Psoas muscle (tissue), 8 donors: ENCODE measurements at places on chromosomes 7 and 10.
A peak's percentile ranks its signal among the peaks of the same experiment; 100 is the strongest.

DNA sequence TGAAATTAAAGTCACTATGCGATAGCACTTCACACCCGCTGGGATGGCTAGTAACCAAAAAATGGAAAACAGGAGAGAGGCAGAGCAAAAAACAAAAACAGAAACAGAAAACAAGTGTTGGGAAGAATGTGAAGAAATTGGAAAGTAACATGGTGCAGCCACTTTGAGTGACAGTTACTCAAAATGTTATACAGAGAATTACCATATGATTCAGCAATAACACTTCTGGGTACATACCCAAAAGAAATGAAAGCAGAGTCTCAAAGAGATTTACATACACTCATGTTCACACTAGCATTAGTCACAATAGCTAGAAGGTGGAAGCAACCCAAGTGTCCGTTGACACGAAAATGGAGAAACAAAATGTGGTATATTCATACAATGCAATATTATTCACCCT lies 88.6 kb upstream of the KCNIP2 start:
- DNase-seq: no peak

DNA sequence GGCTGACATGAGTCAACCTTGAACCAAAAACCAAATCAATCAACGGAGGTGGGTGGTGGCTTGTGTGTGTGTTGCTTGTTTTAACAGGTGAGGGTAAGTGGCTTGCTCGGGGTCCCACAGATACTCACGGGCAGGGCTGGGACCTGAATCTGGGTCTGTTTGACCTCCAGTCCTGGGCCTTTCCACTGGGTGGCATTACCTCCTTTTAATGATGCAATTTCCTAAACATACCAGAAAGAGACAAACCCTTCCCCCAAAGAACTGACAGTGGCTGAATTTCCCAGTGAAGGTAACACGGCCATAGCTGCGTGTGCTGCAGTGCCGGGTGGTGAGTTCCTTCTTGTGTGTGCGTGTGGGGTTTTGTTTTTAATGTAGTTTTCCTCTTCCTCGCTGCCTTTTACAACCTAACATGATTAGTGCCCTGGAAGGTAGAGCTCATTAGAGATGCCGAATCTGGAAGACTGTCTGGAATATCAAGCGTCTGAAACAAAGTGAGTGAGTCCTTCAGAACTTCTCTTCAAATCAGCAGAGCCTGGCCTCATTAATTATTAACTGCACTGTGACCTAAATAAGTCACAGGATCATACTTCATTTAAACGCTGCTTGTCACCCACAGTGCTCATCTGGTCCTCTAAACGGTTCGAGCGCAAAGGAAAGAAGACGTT lies 166.1 kb upstream of the TCERG1L start:
- no peak for DNase-seq

DNA sequence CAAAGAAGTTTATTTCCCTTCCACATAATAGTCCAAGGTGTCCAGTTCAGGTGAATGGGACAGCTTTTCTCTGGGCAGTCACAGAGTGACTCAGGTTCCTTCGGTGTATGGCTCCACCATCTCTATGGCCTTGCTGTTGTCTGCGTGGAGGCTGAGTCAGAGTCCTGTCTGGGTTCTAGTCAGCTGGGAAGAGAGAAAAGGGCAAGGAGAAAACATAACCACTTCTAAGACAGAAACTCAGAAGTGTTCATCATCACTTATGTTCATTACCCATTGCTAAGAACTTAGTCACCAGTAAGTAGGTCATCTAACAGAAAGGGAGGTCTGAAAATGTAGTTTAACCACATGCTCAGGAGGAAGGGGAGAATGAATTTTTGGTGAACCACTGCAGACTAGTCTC lies 32.4 kb upstream of the CCDC7 start:
- no peak for DNase-seq

DNA sequence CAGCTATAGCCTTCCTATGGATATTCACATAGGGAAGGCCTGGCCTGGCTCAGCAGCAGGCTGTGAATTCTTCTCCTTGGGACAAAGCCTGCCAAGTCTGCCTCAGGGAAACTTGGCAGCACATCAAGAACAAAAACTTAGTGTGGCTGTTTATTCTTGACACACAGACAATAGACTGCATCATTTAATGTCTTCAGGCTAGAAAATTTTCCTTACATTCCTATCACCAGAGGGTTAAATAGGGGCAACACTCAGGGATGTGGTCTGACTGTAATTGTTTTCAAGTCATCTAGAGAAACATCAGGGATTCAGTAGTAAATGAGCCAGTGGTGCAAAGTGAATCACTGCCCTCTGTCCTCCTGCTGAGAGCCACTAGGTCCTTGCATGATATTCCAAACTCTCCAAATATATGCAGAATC lies 137.3 kb downstream of the SEMA3C start:
- no peak for DNase-seq

- DNase-seq: no peak
Observed at GRCh38 chr10:32273336-32273735, 73.6 kb downstream of the EPC1 start.

DNA sequence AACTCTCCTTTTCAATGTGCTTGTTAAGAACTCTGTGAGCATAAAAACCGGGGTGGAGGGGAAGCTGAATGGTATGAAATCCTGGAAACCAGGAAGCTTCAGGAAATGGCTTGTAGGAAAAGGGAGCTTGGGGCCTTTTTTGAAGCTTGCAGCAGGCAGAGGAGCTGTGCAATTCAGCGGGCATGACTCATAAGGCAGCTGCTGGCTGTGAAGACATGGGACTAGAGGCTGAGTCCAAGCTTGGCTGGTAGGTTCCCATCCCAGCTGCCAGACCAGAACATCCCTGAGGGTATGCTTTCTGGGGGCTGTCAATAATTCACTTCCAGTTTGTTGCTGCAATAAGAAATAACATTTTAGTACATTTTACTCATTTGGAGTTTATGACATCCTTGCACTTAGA lies 36.8 kb upstream of the CDC14C start:
- DNase-seq: peak; percentile 60

DNA sequence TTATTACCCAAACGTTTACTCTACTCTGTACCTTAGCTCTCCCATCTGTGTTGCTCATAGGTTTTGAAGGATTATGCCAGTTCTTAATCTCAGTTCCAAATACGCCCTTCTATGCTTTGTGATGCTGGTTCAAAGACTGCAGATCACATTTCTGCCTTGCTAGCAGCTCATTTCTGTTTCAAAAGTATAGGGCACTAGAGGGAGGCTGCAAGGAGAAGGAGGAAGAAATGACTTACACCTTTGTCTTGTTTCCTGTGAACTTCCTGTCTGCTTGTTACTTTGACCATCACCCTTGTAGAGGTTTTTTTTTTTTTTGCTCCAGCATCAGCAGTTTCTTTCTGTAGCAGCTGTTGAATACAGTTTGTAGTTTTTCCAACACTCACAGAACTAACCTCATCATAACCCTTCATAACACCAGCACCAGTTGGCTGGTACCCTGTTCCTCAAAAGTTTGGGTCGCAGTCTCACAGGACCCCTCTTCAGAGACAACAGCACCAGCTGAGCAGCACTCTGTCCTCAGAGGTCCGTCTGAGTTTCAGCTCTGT lies 16.5 kb downstream of the SLK start:
- no peak for DNase-seq

- DNase-seq: peak; percentile 35
Observed at GRCh38 chr10:110410329-110411046, 87.2 kb upstream of the DUSP5 start.

DNA sequence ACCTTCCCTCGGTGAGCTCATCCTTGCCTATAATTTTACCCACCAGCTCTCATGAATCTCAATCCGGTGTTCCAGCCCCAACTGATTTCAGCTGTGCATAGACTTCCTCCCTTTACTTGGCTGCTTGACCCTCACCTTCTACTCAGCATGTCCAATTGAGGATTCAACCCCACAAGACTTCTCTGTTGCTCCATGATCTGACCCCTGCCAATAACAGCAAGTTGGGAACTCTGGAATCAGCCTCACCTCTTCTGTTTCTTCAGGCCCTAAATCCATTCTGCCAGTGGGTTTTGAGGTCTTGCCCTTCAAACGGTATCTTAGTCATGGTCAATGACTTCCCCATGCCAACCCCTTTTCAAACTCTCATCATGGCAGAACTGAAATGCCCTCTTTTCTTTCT lies 390.4 kb downstream of the CALN1 start:
- DNase-seq: no peak

DNA sequence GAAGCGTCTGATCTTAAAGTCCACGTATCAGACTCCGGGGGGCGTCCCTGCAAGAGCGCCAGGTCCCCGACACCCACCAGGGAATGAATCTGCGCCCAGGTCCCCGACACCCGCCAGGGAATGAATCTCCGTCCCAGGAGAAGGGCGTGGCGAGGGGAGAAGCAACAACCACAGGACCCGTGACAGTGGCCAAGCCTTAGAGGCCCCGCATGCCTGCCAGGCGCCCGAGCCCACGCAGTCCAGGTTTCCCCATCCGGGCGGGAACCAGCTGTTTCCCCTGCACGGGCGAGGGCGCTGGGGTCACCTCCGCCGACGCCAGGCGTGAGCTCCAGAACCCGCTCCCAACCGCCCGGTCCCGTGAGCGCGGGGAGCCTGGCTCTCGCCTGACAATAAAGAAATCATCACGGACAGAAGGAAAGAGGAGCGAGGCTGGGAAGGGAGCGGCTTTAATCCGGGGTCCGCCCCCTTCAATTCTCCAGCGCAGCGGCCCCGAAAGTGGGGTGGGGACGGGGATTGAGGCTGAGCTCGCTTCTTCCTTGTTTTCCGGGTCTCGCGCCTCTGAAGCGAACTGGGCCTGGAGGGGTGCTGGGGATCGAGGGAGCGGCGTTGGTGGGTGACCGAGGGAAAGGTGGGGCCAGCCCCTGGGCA lies 29.0 kb upstream of the BMS1 start:
- DNase-seq: peak; percentile 35

GRCh38 chr10:24513155-24513554 lies 210.5 kb downstream of the ARHGAP21 start:
- no peak for DNase-seq

DNA sequence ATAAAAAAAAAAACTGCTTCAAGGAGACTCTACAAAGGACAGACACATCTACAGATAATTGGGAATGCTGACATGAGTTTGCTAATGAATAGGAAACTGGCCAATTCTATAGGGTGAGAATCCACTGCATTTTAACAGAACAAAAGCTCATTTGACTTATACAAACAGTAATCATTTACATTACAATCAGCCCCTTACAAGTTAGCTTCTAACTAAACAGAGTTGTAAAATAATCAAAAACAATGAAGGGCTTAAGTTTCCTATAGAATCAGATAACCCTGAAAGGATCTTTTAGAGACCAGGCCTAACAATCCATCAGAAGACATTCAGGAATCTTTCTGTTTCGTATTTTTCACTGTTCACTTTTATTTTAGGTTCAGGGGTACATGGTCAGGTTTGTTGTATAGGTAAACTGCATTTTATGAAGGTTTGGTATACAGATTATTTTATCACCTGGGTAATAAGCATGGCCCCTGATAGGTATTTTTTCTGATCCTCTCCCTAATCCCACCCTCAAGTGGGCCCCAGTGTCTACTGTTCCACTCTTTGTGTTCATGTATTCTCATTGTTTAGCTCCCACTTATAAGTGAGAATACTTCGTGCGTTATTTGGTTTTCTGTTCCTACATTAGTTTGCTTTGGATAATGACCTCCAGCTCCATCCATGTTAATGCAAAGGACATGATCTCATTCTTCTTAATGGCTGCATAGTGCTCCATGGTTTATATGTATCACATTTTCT lies 131.3 kb upstream of the NOBOX start:
- no peak for DNase-seq

DNA sequence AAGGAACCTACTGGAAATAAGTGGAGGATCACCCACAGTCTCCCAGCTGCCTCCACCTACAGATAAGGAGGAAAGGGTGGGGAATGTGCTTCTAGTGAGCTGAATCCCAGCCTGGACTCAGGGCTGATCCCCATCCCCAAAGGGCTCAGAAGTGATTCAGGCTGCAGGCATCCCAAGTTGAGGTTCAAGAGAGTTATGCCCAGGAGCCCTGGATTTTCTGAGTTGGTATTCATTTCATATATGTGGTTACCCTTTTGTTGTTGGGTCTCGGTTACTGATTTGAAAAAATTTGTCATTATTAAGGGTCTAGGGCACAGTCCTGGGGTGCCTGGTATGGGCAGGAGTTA lies 30.0 kb upstream of the SRGN start:
- no peak for DNase-seq

DNA sequence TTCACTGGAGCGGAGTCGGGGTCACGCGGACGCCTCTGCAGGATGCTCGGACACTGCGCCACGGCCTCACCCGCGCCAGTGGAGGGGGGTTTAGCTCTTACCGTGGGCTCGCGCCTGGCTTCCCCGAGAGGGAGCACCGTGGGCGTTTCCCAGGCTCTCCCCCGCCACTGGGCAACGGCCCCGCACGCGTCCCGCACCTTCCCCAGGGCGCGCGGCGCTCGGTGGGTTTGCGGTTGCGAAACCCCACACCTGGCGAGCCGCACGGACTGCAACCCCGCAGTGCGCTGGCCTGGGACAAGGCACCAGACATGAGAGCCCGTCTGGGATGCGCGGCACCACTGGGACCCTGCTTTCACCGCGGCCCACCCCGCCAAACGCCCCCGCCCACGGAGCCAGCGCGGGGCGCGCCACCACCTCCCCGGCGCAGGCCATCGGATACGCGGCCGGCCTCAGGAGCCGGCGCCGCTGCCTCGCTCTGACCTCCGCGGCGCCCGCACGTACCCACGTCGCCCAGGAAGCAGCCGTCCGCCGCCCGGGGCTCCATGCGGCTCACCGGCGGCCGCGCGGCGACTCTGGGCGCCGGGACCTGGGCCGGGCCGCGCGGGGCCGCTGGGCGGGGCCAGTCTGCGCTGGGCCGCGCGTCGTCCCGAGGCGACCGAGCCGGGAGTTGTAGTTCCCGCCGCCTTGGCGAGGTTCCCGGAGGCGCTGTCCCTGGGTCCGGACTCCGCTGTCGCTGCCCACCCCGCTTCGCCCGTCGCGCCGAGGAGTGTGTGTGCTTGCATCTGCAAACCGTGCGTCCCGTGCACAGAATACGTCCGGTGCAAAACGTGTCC lies at the start of gene ASB13:
Gene ASB13 (minus strand): TSS at position 588 of the 833 bp plus-strand sequence. CDS start 44 bp downstream, at position 544.
- DNase-seq: peak; percentile 81

GRCh38 chr7:70706204-70706603 lies 425.7 kb upstream of the GALNT17 start:
- no peak for DNase-seq

GRCh38 chr7:136923111-136923667 lies 54.7 kb downstream of the CHRM2 start:
- no peak for DNase-seq

- no peak for DNase-seq
Observed at GRCh38 chr7:55202150-55202913, 162.8 kb upstream of the LANCL2 start.

DNA sequence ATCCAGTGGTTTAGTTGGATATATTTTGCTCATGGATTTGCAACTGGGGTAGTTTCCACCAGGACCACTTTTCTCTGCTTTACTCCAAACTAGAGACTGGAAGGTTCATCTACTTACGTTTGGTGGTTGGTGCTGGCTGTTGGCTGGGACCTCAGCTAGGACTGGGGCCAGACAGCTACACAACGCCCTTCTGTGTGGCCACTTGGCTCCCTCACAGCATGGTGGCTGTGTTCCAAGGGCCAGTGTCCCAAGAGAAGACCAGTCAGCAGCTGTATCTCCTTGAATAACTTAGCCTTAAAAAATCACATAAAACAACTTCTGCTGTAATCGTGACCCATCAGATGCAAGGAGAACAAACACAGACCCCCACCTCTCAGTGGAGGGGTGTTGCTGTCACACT lies 4.2 kb upstream of the KCNH2 start:
- no peak for DNase-seq

- no peak for DNase-seq
Observed at GRCh38 chr7:19146699-19147098, 1.5 kb upstream of the FERD3L start.

GRCh38 chr7:110835849-110836248 lies 255.1 kb upstream of the LRRN3 start:
- DNase-seq: no peak

GRCh38 chr7:91013078-91013477 lies 251.2 kb upstream of the FZD1 start:
- DNase-seq: no peak

GRCh38 chr7:151246851-151247580 lies 1.5 kb downstream of the SMARCD3 start:
- DNase-seq: peak; percentile 96
